ENCODE measurements at places on chromosomes 2 and 18. TPM values are rescaled to one million over a fixed set of nuclear protein-coding genes. Genes with fewer than 3 reads are reported as not detected.
A peak's percentile ranks its signal among the peaks of the same experiment; 100 is the strongest.

DNA sequence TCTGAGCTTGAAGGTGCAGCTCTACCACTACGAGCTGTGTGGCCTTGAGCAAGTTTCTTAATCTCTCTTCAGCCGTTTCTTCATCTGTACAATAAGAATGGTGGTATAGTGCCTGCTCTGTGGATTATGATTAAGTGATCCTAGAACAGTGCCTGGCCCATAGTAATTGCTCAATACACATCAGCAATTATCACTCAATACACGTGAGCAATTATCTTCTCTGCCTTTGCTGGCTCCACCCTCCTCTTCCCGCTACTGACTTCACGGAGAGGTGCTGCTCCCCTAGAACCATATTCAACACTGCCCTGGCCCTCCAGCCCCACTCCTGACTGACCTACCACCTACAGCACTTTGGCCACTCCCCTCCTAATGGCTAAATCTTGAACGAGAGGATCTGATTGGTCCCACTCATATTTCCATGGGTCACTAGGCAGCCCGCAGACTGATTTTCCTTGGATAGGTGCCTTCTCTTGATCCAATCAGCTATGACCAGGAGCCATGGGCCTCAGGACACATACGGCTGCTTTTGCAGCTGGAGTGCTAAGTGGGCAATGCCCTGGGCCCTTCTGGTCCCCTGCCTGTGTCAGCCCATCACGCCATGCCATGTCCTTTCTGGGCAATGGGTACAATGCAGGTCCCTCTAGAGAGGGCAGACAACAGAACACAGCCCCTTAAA is 77.5 kb downstream of the STPG4 start:
- no peak overlapping the region for H3K4me3 ChIP-seq
- no peak overlapping the region for H3K27ac ChIP-seq
- H3K27me3 ChIP-seq = peaks cover 13% of the 10 kb centered on the region

- no peak for DNase-seq
- H3K27ac ChIP-seq = no peak overlapping the region
- peaks cover 10% of the 10 kb centered on the region for H3K27me3 ChIP-seq
- no peak overlapping the region for H3K4me3 ChIP-seq
- peaks cover 3% of the 10 kb centered on the region for H3K4me1 ChIP-seq
- no peaks in the 10 kb centered on the region for H3K36me3 ChIP-seq
Measured at GRCh38 chr18:35861367-35862118, 110.9 kb upstream of the RMP24 start.

DNA sequence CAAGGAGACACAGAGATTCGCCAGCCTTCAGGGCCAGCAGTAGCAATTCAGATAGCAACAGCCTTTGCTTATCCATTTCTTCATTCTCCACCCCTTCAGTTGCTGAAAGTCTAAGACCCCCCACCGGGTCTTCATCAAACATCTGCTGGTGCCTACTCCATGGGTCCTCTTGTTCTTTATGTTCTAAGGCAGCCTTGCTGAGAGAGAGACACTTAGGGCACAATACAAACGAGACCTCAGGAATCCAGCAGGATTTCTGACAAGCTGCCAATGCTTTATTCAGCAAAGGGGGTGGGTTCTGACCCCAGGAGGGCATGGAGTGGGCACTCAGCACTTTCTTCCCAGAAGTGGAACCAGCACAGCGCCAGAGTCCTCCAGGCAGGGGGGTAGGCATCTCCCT is 36.2 kb upstream of the CNGA3 start:
- H3K36me3 ChIP-seq = no peaks in the 10 kb centered on the region
- no peak overlapping the region for H3K4me3 ChIP-seq
- no peaks in the 10 kb centered on the region for H3K4me1 ChIP-seq
- no peak for DNase-seq

GRCh38 chr2:155080373-155080772 is 381.9 kb downstream of the KCNJ3 start:
- DNase-seq = no peak
- no peaks in the 10 kb centered on the region for H3K4me1 ChIP-seq
- H3K4me3 ChIP-seq = no peak overlapping the region
- no peaks in the 10 kb centered on the region for H3K36me3 ChIP-seq
- H3K27ac ChIP-seq = no peak overlapping the region

GRCh38 chr2:16604236-16604635 is 61.4 kb downstream of the CYRIA start:
- H3K4me3 ChIP-seq = no peak overlapping the region
- H3K27ac ChIP-seq = no peak overlapping the region
- no peaks in the 10 kb centered on the region for H3K36me3 ChIP-seq
- peaks cover 28% of the 10 kb centered on the region for H3K4me1 ChIP-seq

DNA sequence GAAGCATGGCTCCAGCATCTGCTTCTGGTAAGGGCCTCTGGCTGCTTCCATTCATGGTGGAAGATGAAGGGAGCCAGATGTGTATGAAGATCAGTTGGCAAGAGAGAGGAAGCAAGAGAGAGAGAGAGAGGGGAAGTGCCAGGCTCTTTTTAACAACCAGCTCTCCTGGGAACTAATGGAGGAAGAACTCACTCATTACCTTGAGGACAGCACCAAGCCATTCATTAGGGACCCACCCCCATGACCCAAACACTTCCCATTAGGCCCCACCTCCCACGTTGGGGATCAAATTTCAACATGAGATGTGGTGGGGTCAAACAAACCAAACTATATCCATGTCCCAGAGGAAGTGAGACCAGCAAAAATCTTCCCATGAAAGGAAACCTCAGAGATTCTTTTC is 124.8 kb upstream of the SIX2 start:
- no peak overlapping the region for H3K4me3 ChIP-seq
- H3K36me3 ChIP-seq = no peaks in the 10 kb centered on the region
- peaks cover 16% of the 10 kb centered on the region for H3K27me3 ChIP-seq

GRCh38 chr2:184564092-184564491 is 34.2 kb upstream of the ZNF804A start:
- no peaks in the 10 kb centered on the region for H3K36me3 ChIP-seq
- no peak overlapping the region for H3K27ac ChIP-seq
- no peak overlapping the region for H3K4me3 ChIP-seq
- no peaks in the 10 kb centered on the region for H3K4me1 ChIP-seq
- no peak for DNase-seq

- H3K27me3 ChIP-seq = peaks cover 2% of the 10 kb centered on the region
- DNase-seq = no peak
- H3K27ac ChIP-seq = no peak overlapping the region
- H3K4me1 ChIP-seq = no peaks in the 10 kb centered on the region
Measured at GRCh38 chr18:7366597-7366996, 135.7 kb downstream of the LRRC30 start.

DNA sequence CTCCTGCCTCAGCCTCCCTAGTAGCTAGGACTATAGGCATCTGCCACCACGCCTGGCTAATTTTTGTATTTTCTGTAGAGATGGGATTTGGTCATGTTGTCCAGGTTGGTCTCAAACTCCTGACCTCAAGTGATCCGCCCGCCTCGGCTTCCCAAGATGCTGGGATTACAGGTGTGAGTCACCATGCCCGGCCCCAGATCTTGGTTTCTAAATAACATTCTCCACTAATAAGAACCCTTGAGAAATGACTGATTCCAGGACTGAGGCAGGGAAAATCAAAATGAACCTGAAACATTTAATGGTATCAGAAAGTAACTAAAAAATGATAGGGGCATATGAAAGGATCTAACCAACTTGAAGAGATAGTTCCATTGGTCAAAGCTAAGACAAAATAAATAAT is 34.0 kb downstream of the BMPR2 start:
- no peaks in the 10 kb centered on the region for H3K36me3 ChIP-seq
- H3K27ac ChIP-seq = no peak overlapping the region
- H3K4me3 ChIP-seq = no peak overlapping the region
- no peaks in the 10 kb centered on the region for H3K27me3 ChIP-seq

The ZNF24 gene
- total RNA-seq = 32.9 TPM

The ASB18 gene
- not detected for total RNA-seq

DNA sequence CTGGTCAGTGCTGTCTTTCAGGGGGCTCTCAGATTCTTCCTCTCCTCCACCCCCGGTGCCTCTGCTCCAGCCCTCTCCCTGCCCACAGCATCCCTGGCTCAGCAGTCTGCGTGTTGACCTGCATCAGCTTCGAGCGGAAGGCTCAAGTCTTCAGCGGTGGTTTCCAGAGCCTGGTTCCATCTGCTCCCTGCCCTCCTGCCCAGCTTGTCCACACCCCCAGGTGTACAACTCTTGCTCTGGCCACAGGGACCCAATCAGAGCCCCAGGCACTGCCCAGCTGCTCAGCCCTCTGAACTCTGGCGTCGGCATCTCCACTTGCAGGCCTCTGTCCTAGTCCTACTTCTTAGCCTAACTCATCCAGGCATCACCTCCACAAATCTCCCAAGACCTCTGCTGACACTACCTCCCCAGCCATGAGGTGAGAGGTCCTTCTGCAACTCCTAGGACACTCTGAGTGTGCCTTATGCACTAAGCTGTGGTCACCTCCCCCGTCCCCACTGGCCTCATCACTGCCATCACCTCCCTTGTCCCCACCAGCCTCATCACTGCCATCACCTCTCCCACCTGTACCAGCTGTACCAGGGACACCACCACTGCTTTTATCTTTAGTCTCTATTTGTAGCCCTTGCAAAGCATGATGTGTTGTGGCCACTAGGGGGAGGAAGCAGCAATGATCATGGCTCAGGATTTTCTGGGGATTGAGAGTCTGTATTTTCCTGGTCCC is 60.9 kb downstream of the EDAR start:
- no peak overlapping the region for H3K27ac ChIP-seq
- no peak for DNase-seq
- no peak overlapping the region for H3K4me3 ChIP-seq

DNA sequence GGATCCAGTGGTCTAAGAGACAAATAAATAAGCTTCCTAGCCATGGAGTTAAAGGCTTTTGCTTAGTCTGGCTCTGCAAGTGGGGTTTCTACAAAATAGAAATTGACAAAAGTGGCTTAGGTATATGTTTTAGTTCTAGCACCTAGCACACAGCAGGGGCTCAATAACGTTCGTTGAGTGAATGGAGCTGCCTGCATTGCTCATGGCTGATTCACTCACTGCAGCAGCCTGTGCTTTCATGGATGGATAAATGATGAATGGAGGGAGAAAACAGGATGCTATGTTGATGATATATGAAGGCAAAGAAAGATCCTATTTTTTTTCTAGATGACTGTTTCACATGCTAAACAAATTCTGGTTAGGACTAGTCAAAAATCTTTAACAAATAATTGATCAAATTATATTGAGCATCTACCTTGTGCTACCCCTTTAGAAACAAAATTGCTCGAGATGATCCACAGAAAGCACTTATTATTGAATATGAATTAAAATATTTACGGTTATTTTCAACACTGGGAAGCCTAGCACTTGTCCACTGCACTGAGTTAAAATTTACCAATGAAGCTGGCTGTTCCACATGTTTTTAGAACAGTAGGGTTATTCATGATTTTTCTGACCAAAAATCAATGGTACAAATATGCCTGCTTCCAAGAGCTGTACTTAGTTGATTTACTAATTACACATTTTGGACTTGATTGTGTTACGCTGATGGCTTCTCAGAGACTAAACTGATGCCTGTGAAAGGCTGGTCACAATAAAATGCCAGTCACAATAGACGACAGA is 39.6 kb downstream of the HDHD2 start:
- DNase-seq = no peak
- no peak overlapping the region for H3K27ac ChIP-seq
- H3K4me1 ChIP-seq = no peaks in the 10 kb centered on the region
- peaks cover 10% of the 10 kb centered on the region for H3K36me3 ChIP-seq
- no peak overlapping the region for H3K4me3 ChIP-seq
- no peaks in the 10 kb centered on the region for H3K27me3 ChIP-seq

DNA sequence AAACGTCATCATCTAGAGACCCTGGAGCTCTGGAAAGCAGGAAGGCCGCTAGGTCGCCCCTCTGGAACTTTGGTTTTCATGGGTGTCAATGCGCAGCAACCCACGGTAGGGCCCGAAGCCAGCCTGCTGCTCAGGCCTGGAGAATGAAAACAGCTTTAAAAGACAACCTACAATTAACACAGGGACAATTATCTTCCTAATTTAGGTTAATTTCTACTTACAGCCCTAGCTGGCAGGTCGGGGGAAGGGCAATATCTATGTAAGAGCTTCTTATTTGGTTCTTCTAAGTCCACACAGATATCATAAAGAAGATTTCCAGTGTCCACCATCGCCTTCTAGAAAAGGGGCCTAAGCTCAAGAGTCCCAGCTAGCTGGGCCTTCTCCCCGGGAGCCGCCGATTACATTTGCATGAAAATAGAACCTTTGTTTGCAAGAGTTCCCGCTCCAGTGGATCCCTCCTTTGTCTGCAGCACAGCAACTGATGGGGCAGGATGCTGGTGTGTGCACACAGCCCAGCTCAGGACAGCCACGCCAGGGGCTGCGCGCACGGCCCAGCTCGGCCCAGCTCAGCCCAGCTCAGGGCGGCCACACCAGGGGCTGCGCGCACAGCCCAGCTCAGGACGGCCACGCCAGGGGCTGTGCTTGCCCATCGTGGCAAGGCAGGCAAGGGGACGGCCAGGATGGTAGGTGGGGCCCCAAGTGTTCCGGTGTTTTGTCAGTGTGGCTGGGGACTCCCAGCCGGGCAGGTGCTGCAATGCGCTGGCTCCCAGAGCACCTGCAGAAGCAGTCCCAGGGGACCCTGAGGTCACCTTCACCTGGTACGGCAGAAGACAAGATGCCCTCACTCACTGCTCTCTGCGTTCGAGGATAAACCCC is 109.1 kb downstream of the HDAC4 start:
- no peaks in the 10 kb centered on the region for H3K36me3 ChIP-seq
- DNase-seq = no peak
- no peak overlapping the region for H3K27ac ChIP-seq
- H3K4me1 ChIP-seq = peaks cover 47% of the 10 kb centered on the region
- H3K27me3 ChIP-seq = peaks cover 5% of the 10 kb centered on the region

DNA sequence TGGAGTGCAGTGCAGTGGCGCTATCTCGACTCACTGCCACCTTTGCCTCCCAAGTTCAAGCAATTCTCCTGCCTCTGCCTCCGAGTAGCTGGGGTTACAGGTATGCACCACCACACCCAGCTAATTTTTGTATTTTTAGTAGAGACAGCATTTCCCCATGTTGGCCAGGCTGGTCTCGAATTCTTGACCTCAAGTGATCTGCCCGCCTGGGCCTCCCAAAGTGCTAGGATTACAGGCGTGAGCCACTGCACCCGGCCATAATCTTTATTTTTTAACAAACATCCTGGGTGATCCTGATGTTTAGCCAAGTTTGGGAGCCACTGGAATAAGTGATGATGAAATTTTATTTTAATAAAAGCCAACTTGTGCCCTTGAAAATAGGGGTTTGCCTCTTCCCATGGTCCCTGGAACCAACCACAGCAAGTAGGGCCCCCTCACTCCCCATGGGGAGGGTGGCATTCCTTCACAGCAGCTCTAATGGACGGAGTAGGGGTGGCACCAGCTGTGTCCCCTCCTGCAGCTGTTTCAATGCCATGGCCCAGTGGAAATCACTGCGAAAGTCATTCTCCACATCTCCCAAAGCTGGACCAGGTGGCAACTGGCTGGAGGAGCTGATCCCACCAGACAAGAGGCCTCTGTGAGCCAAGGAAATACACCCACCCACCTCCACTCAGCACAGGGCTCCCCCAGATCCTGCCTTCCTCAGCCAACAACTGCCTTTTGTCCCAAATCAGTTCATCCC is 194.8 kb downstream of the ZFP36L2 start:
- no peak overlapping the region for H3K27ac ChIP-seq
- peak; percentile 12 for DNase-seq
- H3K4me3 ChIP-seq = no peak overlapping the region
- H3K4me1 ChIP-seq = no peaks in the 10 kb centered on the region
- H3K36me3 ChIP-seq = no peaks in the 10 kb centered on the region

- H3K36me3 ChIP-seq = no peaks in the 10 kb centered on the region
- DNase-seq = peak; percentile 77
- peaks cover 56% of the 10 kb centered on the region for H3K4me1 ChIP-seq
- H3K27ac ChIP-seq = peak overlapping the region; percentile 31
- no peaks in the 10 kb centered on the region for H3K27me3 ChIP-seq
Measured at GRCh38 chr2:112640800-112641675, 4.7 kb upstream of the SLC20A1 start.
